Stomach (tissue), 19 donors: ENCODE measurements at places on chromosomes 7 and 10.

DNA sequence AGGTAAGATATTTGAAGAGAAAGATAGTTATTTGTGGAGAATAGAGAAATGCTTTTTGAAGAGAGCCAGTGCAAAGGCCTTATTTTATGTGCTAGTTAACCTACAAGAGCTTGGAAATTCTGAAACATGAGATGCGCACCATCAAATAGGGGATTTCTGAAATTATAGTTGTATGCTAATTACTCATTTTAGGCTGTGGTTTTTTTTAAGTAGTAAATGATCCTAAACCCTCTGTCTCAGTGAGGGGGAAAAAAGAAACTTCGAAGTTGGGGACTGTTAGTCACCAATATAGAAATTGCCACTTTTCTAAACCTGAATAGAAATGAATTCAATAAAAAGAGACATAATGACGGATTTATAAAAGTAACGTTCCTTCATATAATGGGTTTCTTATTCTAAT lies 119.3 kb upstream of the MDFIC start:
- no peak for DNase-seq

GRCh38 chr7:157616426-157616825 lies 279.6 kb downstream of the DNAJB6 start:
- DNase-seq, result no peak

GRCh38 chr10:30510932-30511700 lies 77.1 kb downstream of the MAP3K8 start:
- DNase-seq, result no peak

DNA sequence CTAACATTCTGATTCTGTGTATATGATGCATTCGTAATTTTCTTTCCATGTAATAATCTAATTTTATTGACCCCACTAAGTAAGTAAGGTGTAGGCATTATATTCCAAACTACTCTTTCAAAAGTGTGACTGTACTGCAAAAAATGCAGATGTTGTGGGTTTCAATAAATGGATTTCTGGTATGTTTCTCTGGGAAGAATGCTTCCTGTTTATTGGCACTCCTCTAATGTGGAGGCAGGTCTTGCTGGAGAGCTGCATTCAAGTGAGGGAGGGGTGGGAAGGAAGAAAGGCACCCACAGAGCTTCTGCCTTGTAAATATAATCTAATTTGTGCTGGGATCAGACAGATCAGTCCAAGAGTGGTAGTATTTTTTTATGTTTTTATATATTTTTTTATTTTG lies 23.9 kb downstream of the ST7 start:
- DNase-seq, result no peak

- DNase-seq, result no peak
Observed at GRCh38 chr7:43754596-43754995, 3.9 kb upstream of the BLVRA start.

DNA sequence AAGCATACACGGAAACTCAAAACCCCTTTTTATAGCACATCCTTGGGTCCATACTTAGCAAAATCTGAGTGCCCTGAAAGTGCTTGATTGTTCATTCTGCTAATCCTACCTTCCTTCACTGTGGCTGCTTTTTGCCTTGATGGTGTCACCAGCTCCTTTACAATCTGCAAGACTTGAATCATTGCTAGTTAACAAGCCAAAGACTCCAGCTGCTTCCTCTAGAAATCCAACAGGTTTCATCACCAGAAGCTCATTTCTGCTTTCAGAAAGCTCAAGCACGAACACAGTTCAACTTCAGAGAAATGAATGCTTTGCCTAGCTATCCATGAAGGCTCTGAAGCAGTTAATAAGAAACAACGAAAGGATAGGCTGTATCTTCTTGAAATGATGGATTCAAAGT lies 38.0 kb downstream of the USP6NL start:
- no peak for DNase-seq

DNA sequence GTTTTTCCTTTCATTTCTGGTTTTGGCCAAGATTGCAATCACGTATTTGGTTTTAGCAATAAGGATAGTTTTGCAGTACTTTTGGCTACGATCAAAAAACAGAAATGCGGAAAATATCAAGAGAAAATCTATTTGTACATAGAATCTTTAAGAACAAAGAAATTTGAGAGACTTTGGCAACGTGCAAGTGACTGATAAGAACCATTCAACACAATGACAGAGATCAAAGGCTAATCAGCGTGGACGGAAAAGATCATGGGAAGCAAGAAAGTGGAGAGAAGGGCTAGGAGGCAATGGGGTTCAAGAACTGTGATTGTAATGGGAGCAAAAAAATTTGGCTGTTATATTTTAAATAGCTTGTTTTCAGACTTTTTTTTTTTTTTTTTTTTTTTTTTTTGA lies 16.2 kb upstream of the LRRN3 start:
- no peak for DNase-seq

DNA sequence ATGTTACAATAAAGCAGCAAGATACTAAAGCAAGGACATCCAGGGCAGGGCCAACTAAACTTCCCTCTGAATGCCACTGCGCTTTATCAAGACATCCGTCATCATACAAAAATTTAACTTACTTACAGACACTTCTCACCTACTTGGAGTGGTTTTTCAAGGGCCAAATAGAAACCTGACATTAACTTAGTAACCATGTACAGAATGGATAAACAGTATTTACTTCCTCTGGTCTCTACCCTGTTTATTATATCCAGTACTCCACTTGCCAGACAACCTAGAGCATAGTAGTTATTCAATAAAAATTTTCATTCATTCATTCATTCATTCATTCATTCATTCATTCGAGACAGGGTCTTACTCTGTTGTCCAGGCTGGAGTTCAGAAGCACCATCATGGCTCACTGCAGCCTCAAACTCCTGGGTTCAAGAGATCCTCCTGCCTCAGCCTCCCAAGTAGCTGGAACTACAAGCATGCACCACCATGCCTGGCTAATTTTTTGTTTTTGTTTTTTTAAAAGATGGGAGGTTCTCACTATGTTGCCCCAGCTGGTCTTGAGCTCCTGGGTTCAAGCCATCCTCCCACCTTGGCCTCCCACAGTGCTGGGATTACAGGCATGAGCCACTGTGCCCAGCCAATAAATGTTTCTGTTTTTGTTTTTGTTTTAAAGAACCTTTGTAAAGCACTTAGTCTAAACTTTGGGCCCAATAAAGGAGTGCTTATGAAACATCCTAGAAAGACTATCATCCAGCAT lies 19.0 kb downstream of the SMURF1 start:
- DNase-seq, result no peak

- peak; percentile 81 for DNase-seq
Observed at GRCh38 chr10:74081192-74081803, 69.3 kb downstream of the AP3M1 start.

- DNase-seq, result no peak
Observed at GRCh38 chr10:104367904-104368303, 14.3 kb downstream of the CFAP58 start.

DNA sequence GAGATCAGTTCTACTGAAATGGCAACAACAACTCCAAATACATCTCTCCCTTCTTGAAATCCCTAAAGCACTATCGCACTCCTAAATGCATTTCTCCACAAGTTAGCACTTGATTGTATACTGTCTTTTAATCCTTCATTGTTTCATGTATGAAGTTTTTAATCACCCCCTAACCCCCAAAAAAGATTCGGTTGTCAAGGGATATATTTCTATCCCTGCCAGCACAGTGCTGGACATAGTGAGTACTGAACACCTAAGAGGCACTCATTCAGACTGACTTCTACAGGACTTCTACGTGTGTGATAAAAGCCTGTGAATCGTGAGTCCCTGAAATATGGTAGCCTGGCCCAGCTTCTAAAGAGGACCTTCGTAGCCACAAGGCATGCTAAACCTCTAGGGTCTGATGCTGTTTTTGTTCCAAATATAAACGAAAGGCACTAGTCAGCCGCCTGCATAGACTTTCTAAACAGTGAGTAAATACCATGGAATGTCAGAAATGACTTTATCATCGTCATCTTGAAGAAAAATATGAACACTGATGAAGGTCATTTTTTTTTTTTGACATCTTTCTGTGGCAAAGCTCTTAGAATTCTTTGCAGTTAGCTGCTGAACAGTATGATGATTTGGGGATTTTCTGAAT lies 14.6 kb upstream of the ZSCAN21 start:
- DNase-seq, result no peak

DNA sequence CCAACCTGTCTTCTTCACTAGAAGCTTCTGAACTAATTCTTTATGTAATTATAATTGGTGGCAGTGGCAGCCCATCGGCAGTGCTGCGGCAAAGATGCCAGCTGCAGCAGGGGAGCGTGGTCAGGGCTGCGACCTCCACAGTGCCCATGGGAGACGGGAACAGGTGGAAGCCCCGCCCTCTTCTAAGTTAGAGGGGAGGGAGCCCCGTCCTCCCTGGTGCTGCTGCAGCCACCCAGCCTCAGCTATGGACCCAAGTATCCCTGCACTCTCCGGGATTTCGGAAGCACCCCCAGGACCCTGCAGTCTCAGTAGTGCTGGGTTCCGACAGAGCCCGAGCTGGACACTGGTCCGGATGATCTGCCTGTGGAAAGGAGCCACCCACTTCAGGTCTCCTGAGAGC lies 117.0 kb upstream of the MBL2 start:
- no peak for DNase-seq

- no peak for DNase-seq
Observed at GRCh38 chr7:33339074-33339790, 209.9 kb downstream of the BBS9 start.

DNA sequence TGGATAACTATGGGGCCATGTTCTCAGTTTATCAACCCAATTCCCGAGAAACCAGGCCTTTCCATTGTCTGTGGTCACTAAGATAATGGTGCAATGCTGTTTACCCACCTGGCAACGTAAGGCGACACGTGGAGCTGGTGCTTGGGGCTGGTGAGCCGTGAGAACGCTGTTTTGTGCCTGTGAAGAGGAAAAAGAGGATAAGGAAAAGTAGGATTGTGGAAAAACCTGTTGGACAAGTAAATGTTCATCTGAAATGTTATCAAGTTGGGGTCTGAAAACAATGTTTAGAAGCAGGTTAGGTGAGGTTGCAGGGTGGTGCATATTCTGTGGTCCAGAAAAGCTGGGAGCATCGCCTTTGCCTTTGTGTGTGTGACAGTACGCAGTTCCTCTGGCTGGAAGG lies 88.5 kb downstream of the PPP1R17 start:
- DNase-seq, result peak; percentile 33

GRCh38 chr7:1844336-1844950 lies 174.4 kb downstream of the ELFN1 start:
- DNase-seq, result no peak

DNA sequence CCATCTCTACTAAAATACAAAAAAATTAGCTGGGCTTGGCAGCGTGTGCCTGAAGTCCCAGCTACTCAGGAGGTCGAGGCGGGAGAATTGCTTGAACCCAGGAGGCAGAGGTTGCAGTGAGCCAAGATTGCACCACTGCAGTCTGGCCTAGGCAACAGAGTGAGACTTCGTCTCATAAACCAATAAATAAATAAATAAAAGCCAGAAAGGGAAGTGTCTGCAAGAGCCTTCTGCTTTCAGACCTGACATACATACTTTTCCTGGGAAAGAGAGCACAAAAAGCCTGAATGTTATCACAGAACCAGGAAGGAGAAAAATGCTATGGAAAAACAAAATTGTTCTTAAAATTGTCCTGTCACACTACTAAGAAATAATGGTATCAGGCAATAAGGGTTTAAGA lies 4.1 kb upstream of the KIF5B start:
- DNase-seq, result no peak

- DNase-seq, result no peak
Observed at GRCh38 chr7:139065323-139065722, 29.5 kb upstream of the ZC3HAV1L start.

- no peak for DNase-seq
Observed at GRCh38 chr7:116584721-116585120, 59.9 kb downstream of the CAV1 start.

DNA sequence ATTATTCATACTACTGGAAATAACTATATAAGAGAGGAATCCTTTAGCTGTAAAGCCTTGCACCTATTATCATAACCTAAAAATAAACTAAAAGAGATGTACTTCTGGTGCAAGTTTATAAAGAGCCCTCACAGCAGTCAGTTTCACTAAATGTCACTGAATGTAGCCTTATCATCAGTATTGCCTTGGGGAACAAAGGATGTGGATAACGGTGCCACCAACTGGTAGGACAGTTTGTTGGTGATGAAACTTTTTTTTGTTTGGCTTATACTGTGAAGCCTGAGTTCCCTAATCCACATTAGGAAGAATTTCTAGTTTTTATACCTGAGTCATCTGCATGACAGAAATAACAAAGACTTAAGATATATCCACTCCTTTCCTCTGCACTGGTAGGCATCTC lies 117.9 kb upstream of the COL1A2 start:
- DNase-seq, result no peak

DNA sequence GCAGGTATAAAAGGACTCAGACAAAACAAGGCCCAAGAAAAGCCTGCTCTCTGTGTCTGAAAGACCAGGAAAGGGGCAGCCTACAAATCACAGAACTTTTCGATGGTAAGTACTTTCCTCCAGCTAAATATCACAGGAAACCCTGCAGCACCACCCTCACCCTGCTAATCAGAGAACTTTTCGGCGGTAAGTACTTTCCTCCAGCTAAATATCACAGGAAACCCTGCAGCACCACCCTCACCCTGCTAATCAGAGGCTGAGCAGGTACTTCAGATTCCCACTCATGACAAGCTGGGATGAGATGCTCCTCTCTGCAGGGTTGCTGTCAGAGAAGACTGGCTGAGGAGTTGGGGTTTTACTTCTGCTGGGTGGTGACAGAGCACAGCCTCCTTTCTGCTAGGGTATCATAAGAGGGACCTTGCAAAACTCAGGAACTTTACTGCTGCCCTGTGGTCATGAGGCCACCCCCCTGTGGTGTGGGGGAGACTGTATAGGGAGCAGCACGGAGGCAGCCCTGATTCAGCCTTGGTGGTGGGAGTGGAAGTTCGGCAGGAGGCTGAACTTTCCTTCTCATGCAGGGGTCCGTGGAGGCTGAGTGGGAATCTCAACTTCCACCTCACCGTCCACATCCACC lies 7.2 kb downstream of the WDR37 start:
- no peak for DNase-seq

DNA sequence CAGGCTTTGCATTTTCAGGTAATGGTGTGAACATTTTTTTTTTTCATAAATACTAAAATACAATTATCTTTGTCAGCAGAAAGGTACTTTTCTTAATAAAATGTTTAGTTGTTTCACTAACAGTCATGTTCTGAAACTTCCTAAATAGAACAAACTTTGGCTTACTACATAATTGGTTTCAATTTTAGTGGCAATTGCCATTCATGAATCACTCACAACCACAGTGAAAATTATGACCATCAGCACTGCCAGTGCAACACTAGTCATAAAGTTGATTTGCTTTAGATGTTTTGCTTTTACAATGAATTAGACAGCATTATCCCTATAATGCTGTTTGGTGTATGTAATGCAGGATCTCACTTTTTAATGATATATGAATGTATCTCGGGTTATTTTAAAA lies 297.6 kb upstream of the PLXDC2 start:
- no peak for DNase-seq
